Heart right ventricle (tissue), 16 donors: ENCODE measurements at places on chromosomes 16 and 17. TPM values are rescaled to one million over a fixed set of nuclear protein-coding genes. Genes with fewer than 3 reads are reported as not detected.
A peak's percentile ranks its signal among the peaks of the same experiment; 100 is the strongest.

DNA sequence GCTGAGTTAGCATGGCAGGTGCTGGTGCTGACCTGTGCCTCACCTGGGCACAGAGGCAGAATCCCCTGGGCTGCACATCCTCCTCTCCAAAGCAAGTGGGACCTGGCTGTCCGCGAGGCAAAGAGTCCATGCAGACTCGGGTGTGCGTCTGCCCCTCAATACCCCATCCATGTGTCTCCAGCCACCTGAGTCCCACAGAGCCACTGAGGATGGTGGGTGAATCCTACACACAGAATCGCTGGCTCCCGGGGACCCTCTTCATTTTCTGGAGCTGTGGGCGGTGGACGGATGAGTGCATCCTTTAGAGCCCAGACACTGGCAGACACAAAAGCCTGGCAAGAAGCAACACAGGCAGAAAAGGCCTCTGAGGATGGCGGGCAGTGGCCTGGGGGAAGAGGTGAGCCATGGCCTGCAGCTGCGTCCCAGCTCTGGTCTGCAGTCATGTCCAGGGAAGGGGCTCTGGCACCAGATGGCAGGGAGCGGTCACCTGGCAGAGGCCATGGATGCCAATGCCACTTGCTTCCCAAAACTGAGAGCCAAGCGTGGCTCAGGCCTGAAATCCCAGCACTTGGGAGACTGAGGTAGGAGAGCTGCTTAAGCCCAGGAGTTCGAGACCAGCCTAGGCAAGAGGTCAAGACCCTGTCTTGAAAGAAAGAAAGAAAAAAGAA, 29.9 kb downstream of the AXIN1 start:
- no peaks in the 10 kb centered on the region for H3K36me3 ChIP-seq
- no peaks in the 10 kb centered on the region for H3K27me3 ChIP-seq

GRCh38 chr16:85361441-85362118, 249.3 kb upstream of the CIBAR2 start:
- H3K4me1 ChIP-seq: no peaks in the 10 kb centered on the region
- H3K27me3 ChIP-seq: no peaks in the 10 kb centered on the region
- no peaks in the 10 kb centered on the region for H3K36me3 ChIP-seq
- H3K4me3 ChIP-seq: no peak overlapping the region
- DNase-seq: no peak
- H3K27ac ChIP-seq: no peak overlapping the region

Gene PRR35
- not detected for total RNA-seq

DNA sequence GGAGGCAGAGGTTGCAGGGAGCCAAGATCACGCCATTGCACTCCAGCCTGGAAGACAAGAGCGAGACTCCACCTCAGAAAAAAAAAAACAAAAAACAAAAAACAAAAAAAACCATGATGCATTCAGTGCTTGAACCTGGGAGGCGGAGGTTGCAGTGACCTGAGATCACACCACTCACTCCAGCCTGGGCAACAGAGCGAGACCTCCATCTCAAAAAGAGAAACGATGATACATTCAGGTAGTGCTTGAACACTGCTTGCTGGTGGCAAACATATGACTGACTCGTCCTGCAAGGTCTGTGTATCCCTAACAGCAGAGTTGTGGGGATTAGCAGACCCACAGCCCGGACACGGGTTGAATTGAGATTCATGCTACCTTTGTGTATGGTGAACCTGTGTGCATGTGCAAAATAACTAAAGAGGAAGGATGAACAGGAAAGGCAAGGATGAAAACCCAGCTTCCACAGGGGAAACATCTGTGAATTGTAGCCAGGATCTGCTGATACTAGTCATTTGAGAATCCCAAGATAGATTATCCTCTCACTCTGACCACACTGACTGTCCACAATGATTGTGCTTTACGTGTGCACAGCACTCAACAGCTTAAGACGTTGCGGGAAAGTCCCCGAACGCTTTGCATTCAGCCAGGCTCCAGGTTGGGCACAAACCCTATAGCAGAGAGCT, 52.4 kb upstream of the MRPS23 start:
- H3K36me3 ChIP-seq: no peaks in the 10 kb centered on the region
- peak overlapping the region; percentile 71 for H3K27ac ChIP-seq
- no peaks in the 10 kb centered on the region for H3K27me3 ChIP-seq
- DNase-seq: no peak
- peaks cover 76% of the 10 kb centered on the region for H3K4me1 ChIP-seq

DNA sequence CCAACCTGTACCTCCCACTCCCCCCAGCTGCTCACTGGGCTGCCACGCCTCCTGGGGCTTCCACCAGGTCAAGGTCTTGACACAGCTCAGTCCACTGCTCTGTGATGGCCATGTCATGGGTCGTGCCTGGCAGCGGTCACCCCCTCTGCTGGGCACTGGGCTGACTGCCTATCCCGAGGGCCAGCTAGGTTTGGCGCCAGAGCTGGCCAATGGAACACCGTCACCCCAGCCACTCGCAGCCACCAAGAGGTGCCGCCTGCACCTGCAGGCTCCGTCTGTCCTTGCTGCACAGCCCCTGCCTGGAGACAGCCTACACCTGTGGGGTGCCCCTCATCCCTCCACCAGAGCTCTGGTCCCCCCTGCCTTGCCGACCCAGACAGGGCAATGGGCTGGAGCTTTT, 4.5 kb upstream of the RAB40C start:
- H3K4me3 ChIP-seq: no peak overlapping the region
- peak; percentile 23 for DNase-seq
- no peak overlapping the region for H3K27ac ChIP-seq
- no peaks in the 10 kb centered on the region for H3K27me3 ChIP-seq
- no peaks in the 10 kb centered on the region for H3K36me3 ChIP-seq

Gene EMC8
- total RNA-seq: 25.7 TPM

GRCh38 chr17:9615486-9615885, 29.8 kb upstream of the USP43 start:
- no peaks in the 10 kb centered on the region for H3K4me1 ChIP-seq
- DNase-seq: no peak
- no peak overlapping the region for H3K27ac ChIP-seq

Gene KDM6B
- 18.0 TPM for total RNA-seq

Gene CHST6
- total RNA-seq: 1.7 TPM

GRCh38 chr17:79212149-79213087, 137.8 kb downstream of the ENGASE start:
- no peak for DNase-seq
- H3K27ac ChIP-seq: no peak overlapping the region
- H3K4me3 ChIP-seq: no peak overlapping the region
- H3K36me3 ChIP-seq: no peaks in the 10 kb centered on the region

Gene CHST4
- not detected for total RNA-seq

DNA sequence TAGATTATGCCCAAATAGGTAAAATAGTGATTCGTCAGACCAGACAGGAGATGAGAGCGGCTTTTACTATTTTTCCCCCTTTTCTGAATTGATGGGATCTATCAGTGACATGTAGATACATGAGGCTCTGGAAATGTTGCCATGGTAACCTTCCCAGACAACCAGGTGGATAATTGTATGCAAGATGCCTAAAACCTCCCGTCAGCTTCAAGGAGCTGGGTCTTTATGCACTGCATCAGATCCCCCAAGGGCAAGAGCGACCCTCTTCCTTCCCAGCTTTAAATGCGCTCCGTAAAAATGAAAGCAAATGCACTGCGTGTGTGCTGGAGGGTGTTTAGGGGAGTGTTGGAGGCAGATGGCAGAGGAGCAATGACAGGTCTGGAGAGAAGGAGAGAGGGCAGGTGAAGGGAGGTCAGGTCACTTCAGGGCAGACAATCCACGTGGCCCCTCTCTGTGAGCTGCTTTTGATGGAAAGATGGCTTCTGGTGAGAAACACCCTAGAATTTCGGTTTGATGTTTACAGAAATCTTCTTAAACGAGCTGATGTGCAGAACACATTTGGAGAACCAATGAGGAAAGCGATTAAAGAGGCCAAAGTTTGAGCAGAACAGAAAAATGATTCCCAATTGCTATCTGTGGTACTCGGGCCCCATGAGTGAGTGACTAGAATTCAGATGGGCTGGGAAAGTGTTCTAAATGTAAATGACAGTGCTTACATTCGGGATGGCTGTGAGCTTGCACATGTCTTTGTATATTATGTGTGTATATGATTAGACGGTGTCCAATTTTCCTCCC, 461.7 kb upstream of the HSBP1 start:
- no peaks in the 10 kb centered on the region for H3K36me3 ChIP-seq
- no peak overlapping the region for H3K27ac ChIP-seq
- H3K4me1 ChIP-seq: no peaks in the 10 kb centered on the region
- no peak overlapping the region for H3K4me3 ChIP-seq
- no peak for DNase-seq

Gene PLD2
- 11.4 TPM for total RNA-seq

GRCh38 chr16:9489835-9490467, 398.5 kb downstream of the HAPSTR1 start:
- peak; percentile 56 for DNase-seq
- no peaks in the 10 kb centered on the region for H3K27me3 ChIP-seq
- H3K27ac ChIP-seq: no peak overlapping the region
- H3K4me3 ChIP-seq: no peak overlapping the region
- no peaks in the 10 kb centered on the region for H3K4me1 ChIP-seq

GRCh38 chr17:82848022-82848592, 8.3 kb upstream of the ZNF750 start:
- no peak overlapping the region for H3K4me3 ChIP-seq
- no peaks in the 10 kb centered on the region for H3K27me3 ChIP-seq
- H3K27ac ChIP-seq: peak overlapping the region; percentile 62
- peak; percentile 50 for DNase-seq
- H3K36me3 ChIP-seq: no peaks in the 10 kb centered on the region

DNA sequence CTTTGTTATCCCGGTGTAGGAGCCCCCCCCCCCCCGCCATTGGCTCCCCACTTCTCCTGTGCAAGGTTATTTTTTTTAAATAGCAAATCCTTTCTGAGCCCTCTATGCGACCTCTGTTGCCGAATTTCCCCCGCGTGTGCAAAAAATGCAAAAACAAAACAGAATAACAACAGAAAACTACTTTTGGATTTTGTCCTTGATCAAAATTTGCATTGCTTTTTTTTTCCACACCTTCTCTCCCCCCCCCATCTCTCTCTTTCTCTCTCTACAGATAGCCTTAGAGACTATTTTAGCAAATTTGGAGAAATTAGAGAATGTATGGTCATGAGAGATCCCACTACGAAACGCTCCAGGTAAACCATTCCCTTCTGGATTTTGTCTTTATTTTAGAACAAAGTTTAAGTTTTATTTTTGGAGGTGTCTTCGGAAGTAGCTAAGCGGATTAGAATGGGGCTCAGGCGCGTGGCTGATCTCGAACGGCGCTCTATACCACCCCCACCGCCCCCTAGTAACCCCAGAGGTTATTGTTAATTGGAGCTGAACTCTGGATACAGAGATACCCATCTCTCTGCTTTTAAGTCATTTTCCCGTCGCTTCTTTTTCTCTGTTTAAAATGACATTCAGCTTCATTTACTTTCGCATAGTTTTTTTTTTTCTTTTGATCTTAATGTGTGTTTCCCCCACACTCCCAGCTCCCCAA, 1.0 kb downstream of the MSI2 start:
- DNase-seq: no peak
- peak overlapping the region; percentile 98 for H3K27ac ChIP-seq
- no peaks in the 10 kb centered on the region for H3K27me3 ChIP-seq
- H3K4me1 ChIP-seq: peaks cover 6% of the 10 kb centered on the region
- peaks cover 6% of the 10 kb centered on the region for H3K36me3 ChIP-seq
- H3K4me3 ChIP-seq: peak overlapping the region; percentile 88

Gene TBC1D3K
- not detected for total RNA-seq

Gene BCO1
- not detected for total RNA-seq

- no peaks in the 10 kb centered on the region for H3K27me3 ChIP-seq
- DNase-seq: peak; percentile 87
- no peaks in the 10 kb centered on the region for H3K36me3 ChIP-seq
- peak within 1 kb of the TSS; percentile 93 for H3K27ac ChIP-seq
- peak within 1 kb of the TSS; percentile 87 for H3K4me3 ChIP-seq
Measured at GRCh38 chr16:81444448-81445121, at the start of gene CMIP. Gene CMIP, plus strand, starts transcription at chr16:81444808.

GRCh38 chr16:76409706-76410105, 132.5 kb downstream of the CNTNAP4 start:
- H3K36me3 ChIP-seq: no peaks in the 10 kb centered on the region
- H3K4me1 ChIP-seq: no peaks in the 10 kb centered on the region
- no peaks in the 10 kb centered on the region for H3K27me3 ChIP-seq
- no peak for DNase-seq
- no peak overlapping the region for H3K4me3 ChIP-seq

Gene ABCA9
- 10.8 TPM for total RNA-seq

Gene ODAD4
- 0.53 TPM for total RNA-seq

GRCh38 chr16:8822403-8822802, 24.8 kb downstream of the PMM2 start:
- no peak overlapping the region for H3K27ac ChIP-seq
- peaks cover 6% of the 10 kb centered on the region for H3K4me1 ChIP-seq
- H3K4me3 ChIP-seq: no peak overlapping the region
- H3K27me3 ChIP-seq: no peaks in the 10 kb centered on the region
- DNase-seq: no peak
- peaks cover 94% of the 10 kb centered on the region for H3K36me3 ChIP-seq

DNA sequence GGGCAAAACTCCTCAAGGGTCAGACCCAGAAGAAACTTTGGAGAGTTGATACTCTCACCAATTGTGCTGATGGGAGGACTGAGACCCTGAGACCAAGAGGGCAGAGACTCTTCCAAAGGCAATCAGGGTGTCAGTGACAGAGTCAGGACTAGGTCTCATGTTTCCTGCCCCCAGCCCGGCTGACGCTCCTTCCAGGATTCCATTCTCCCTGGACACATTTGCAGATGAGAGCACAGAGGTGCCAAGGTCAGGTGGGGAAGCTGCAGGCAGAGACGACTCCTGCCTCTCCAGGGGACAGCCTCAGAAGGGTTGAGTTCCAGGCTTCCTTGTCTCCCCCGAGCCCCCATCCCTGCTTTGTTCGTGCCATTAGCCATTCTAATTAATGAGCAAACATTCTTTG, 174.1 kb downstream of the WSCD1 start:
- H3K27ac ChIP-seq: no peak overlapping the region
- no peak for DNase-seq
- no peaks in the 10 kb centered on the region for H3K36me3 ChIP-seq
- H3K4me1 ChIP-seq: no peaks in the 10 kb centered on the region
- no peaks in the 10 kb centered on the region for H3K27me3 ChIP-seq
- no peak overlapping the region for H3K4me3 ChIP-seq

- no peak overlapping the region for H3K4me3 ChIP-seq
- H3K27me3 ChIP-seq: no peaks in the 10 kb centered on the region
- H3K27ac ChIP-seq: no peak overlapping the region
- no peak for DNase-seq
- H3K36me3 ChIP-seq: no peaks in the 10 kb centered on the region
Measured at GRCh38 chr16:75754141-75754540, 27.9 kb upstream of the CPHXL start.

DNA sequence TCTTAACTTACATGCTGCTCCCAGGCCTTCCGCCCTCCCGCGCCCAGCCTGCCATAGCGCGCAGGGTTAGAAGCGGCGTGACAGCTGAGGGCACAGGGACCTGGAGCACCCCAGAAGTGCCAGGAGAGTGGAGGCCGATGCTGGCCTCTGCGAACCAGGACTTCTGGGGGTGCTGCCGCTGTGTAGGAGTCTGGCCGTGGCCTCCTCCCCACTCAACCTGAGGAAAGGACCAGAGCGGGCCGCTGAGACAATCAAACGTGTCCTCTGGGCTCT, 1.9 kb upstream of the TMEM204 start:
- H3K4me1 ChIP-seq: peaks cover 45% of the 10 kb centered on the region
- H3K4me3 ChIP-seq: peak overlapping the region; percentile 92
- no peaks in the 10 kb centered on the region for H3K36me3 ChIP-seq
- no peaks in the 10 kb centered on the region for H3K27me3 ChIP-seq

GRCh38 chr16:65222049-65222448, 100.2 kb upstream of the CDH11 start:
- no peak overlapping the region for H3K27ac ChIP-seq
- H3K4me3 ChIP-seq: no peak overlapping the region
- H3K36me3 ChIP-seq: no peaks in the 10 kb centered on the region
- H3K27me3 ChIP-seq: no peaks in the 10 kb centered on the region
- H3K4me1 ChIP-seq: no peaks in the 10 kb centered on the region
- no peak for DNase-seq

Gene CFAP97D1
- not detected for total RNA-seq
